ENCODE measurements at places on chromosomes 7 and 10. TPM values are rescaled to one million over a fixed set of nuclear protein-coding genes. Genes with fewer than 3 reads are reported as not detected.

Gene COL17A1
- total RNA-seq = not detected

Gene HOXA7
- total RNA-seq = 1.7 TPM

Gene ST7
- 16.9 TPM for total RNA-seq

Gene PKD2L1
- not detected for total RNA-seq

GRCh38 chr7:104862719-104863118, 151.3 kb upstream of the KMT2E start:
- no peak overlapping the region for H3K4me3 ChIP-seq
- DNase-seq = no peak
- no peaks in the 10 kb centered on the region for H3K36me3 ChIP-seq
- H3K27me3 ChIP-seq = no peaks in the 10 kb centered on the region

DNA sequence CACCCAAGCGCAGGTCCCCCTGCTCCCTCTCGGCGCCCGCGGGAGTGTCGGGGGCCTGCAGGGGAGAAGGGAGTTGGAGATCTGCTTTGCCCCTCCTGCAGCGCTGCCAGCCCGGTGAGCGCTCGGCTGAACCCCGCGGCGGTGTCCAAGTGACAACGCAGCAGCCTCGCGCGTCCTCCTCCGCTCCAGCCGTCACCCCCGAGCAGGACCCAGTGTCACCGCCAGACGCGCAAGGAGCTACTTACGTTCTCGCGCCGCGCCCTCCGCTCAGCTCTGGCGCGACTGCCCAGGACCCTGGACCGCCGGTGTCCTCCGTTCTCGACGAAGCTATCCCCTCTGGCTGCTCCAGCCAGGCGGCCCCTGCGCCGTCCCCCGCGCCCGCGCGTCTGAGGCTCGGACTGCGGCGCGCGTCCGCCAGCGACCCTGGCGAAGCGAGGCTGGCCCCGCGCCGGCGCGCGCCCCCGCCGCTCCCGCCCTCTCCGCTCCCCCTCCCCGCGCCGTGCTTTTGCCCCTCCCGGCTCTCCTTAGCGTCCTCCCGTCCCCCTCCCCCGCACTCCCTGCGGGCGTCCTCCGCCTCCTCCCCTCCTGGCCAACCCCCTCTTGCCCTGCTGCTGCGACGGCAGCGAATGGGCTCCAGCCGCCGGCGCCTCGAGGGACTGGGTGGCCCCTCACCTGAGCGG, at the start of gene NRCAM:
NRCAM (minus strand) TSS at position 439 of the 680 bp plus-strand sequence. CDS start 216,372 bp downstream, outside the sequence.
- no peak for DNase-seq
- no peak within 1 kb of the TSS for H3K27ac ChIP-seq
- no peaks in the 10 kb centered on the region for H3K36me3 ChIP-seq
- H3K4me1 ChIP-seq = peaks cover 25% of the 10 kb centered on the region
- peaks cover 31% of the 10 kb centered on the region for H3K27me3 ChIP-seq

GRCh38 chr7:41882745-41883420, 180.0 kb upstream of the INHBA start:
- H3K4me1 ChIP-seq = peaks cover 40% of the 10 kb centered on the region
- H3K27ac ChIP-seq = no peak overlapping the region

- no peak for DNase-seq
- H3K4me1 ChIP-seq = peaks cover 47% of the 10 kb centered on the region
- H3K27ac ChIP-seq = peak overlapping the region; percentile 62
- H3K4me3 ChIP-seq = peak overlapping the region; percentile 7
- no peaks in the 10 kb centered on the region for H3K36me3 ChIP-seq
Observed at GRCh38 chr7:92633211-92633906, 43.2 kb upstream of the FAM133B start.

DNA sequence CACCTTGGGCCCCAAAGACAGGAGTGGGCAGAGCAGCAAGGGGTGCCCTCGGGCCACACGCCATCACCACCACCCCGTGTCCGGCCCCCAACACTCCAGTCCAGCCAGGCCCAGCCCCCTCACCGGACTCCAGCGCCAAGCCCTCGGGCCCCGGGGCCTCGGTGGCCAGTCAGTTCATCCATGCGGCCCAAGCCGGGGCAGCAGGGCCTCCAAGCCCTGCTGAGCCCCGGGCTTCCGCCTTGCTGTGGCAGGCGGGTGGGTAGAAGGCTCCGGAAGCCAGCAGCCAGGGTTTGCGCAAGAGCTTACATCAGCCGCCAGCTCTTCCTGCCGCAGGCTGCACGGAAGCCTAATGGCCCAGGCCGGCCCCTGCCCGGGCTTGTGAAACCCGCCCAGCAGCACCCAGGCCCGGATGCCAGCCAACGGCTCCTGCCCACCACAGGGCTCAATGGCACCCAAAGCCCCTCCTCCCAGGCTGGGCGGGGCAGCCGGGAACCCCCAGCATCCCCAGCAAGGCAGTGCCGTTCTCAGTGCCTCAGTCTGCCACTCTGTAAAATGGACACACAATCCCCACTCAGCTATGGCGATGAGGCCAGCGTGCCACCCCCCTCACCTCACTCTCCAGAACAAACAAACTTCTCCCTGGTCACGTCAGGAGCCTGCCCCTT, 26.5 kb downstream of the TNRC18 start:
- H3K4me1 ChIP-seq = peaks cover 62% of the 10 kb centered on the region
- H3K27ac ChIP-seq = peak overlapping the region; percentile 83
- H3K27me3 ChIP-seq = no peaks in the 10 kb centered on the region
- peak; percentile 95 for DNase-seq

- no peak overlapping the region for H3K27ac ChIP-seq
- H3K27me3 ChIP-seq = no peaks in the 10 kb centered on the region
- DNase-seq = no peak
- no peak overlapping the region for H3K4me3 ChIP-seq
- H3K4me1 ChIP-seq = no peaks in the 10 kb centered on the region
Observed at GRCh38 chr10:108358912-108359311, 1194.4 kb upstream of the SORCS1 start.

GRCh38 chr7:111758332-111758731, 196.0 kb upstream of the IMMP2L start:
- no peaks in the 10 kb centered on the region for H3K36me3 ChIP-seq
- no peak overlapping the region for H3K4me3 ChIP-seq
- no peaks in the 10 kb centered on the region for H3K4me1 ChIP-seq
- H3K27ac ChIP-seq = no peak overlapping the region

DNA sequence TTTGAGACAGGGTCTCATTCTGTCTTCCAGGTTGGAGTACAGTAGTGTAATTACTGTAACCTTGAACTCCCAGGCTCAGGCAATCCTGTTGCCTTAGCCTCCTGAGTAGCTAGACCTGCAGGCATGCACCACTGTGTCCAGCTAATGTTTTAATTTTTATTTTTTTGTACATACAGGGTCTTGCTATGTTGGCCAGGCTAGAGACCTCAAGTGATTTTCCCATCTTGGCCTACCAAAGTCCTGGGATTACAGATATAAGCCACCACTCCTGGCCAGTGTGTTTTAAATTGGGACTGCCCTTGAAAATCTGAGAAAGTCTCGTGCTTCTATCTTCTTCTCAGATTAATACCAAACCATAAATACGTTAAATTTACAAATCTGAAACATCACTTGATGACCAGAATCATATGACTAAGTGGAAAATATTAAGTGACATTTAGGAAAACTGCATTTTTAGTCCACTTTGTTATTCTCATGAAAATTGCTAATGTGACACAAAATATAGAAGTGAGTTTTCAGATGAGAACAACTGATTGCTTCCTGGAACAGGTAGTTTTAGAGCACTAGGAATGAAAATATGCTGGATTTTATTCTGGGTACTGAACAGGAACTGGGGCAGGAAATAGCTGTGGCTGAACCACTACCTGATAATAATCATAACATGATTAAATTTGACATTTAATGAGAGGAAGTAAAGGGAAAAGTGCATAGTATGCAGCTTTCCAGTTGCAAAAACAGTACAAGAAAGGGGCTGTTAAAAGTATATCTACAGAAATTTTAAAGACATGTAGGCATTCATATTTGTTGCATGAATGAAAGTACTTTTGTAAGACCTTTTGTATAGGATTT, 4.2 kb downstream of the PHTF2 start:
- H3K4me3 ChIP-seq = no peak overlapping the region
- no peaks in the 10 kb centered on the region for H3K27me3 ChIP-seq
- DNase-seq = no peak
- H3K27ac ChIP-seq = no peak overlapping the region

DNA sequence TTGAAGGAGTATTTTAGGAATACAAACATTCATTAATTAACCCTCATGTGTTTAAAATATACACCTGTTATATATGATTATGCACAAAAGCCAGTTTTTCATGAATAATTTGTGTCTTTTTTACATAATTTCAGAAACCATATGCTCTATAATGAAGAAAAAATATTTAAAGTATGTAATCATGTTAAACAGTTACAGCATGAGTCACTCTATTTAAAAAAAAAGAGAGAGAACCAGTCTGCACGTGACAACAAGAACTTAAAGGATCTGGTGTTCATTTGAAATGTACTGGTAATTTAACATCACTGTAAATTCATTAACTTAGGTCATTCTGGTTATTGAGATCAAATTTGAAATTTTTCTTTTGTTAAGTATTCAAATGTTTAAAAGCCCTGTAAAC, 228.5 kb downstream of the CACNB2 start:
- no peak overlapping the region for H3K4me3 ChIP-seq
- peak overlapping the region; percentile 48 for H3K27ac ChIP-seq
- no peaks in the 10 kb centered on the region for H3K36me3 ChIP-seq
- no peak for DNase-seq
- peaks cover 46% of the 10 kb centered on the region for H3K4me1 ChIP-seq

- DNase-seq = no peak
- no peaks in the 10 kb centered on the region for H3K36me3 ChIP-seq
- H3K27ac ChIP-seq = no peak overlapping the region
- H3K4me1 ChIP-seq = peaks cover 11% of the 10 kb centered on the region
- no peak overlapping the region for H3K4me3 ChIP-seq
Observed at GRCh38 chr7:64187408-64187807, 19.6 kb upstream of the ZNF735 start.

DNA sequence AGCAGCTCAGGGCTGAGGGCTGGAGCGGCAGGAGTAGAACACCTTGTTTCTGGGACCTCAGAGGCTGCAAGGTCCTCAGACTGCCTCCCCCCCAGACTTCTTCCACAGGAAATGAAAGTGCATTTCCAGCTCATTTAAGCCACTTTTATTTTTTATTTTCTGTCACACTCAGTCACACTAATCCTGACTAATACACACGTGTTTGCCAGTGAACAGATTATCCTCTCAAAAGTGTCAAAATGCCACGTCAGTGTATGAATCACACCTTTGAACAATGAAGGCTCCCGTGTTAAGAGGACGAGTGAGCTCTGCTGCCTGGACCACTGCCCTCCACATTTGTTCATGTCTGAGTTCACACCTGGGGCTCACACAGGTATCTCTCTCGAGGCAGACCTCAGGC, 488.5 kb downstream of the DNAJB6 start:
- DNase-seq = no peak
- H3K27me3 ChIP-seq = no peaks in the 10 kb centered on the region
- H3K4me3 ChIP-seq = no peak overlapping the region
- H3K36me3 ChIP-seq = no peaks in the 10 kb centered on the region
- no peak overlapping the region for H3K27ac ChIP-seq

DNA sequence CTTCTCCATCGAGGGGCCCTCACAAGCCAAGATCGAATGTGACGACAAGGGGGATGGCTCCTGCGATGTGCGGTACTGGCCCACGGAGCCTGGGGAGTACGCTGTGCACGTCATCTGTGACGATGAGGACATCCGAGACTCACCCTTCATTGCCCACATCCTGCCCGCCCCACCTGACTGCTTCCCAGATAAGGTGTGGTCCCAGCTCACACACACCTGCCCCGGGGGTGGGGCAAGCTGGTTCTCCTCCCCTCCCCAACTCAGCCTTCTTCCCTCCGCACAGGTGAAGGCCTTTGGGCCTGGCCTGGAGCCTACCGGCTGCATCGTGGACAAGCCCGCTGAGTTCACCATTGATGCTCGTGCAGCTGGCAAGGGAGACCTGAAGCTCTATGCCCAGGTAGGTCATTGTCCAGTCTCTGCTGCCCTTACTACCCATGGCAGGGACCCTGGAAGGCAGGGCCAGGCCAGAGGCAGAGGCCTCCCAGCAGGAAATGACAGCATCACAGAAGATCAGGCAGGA, 11.0 kb downstream of the FLNC start:
- H3K27ac ChIP-seq = peak overlapping the region; percentile 98
- DNase-seq = no peak
- H3K36me3 ChIP-seq = peaks cover 63% of the 10 kb centered on the region
- H3K4me1 ChIP-seq = peaks cover 10% of the 10 kb centered on the region

- peak overlapping the region; percentile 51 for H3K4me3 ChIP-seq
- H3K27me3 ChIP-seq = no peaks in the 10 kb centered on the region
- peaks cover 11% of the 10 kb centered on the region for H3K36me3 ChIP-seq
- peaks cover 82% of the 10 kb centered on the region for H3K4me1 ChIP-seq
- peak overlapping the region; percentile 84 for H3K27ac ChIP-seq
Observed at GRCh38 chr7:134890246-134891240, 95.8 kb upstream of the AGBL3 start.

DNA sequence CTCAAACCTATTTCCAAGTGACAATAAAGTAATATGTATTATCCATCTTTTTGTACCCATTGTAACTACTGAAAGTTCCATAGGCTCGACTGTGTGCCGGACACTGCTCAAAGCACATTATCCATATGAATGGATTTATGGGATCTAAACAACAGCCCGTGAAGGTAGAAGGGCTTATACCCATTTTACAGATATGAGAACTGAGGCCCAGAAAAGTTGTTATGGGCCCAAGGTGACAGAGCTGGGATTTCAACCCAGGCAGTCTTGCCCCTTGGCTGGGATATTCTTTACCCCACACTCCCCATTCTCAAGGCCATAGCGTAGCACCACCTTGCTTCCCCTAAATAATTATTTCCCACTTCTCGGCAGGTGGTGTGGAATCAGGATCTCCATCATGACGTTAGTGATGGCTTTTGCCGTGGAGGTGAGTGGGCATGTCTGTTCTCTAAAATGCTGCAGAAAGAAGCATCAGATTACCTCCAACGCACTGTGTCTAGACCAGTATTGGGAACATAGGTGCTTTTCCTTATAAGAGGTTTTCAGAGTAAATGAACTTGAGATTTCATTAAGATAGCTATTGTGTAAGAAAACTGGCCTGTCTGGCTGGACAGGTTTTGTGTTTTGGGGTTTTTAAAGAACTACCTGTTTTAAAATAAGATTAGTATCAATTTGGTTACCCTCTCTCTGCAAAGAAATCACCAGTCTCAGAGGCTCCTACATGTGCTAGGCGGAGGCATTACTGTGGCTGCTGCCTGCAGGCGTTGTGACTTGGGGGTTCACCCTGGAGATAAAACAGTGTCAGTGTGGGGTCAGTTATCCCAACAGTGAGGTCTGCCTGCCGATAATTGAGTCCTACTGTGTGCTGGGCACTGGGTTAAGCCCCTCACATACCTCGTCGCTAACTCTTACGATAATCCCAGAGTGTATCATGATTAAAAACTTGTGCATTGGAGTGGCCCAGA, 85.1 kb upstream of the SDK1 start:
- peaks cover 21% of the 10 kb centered on the region for H3K4me1 ChIP-seq
- no peak overlapping the region for H3K27ac ChIP-seq
- H3K27me3 ChIP-seq = no peaks in the 10 kb centered on the region
- H3K36me3 ChIP-seq = no peaks in the 10 kb centered on the region
- DNase-seq = peak; percentile 81

- no peaks in the 10 kb centered on the region for H3K36me3 ChIP-seq
- H3K4me3 ChIP-seq = no peak overlapping the region
Observed at GRCh38 chr10:11772575-11773288, 30.6 kb downstream of the ECHDC3 start.
